ENCODE measurements at places on chromosomes 6 and 20.

- no peak for DNase-seq
Measured at GRCh38 chr6:71290611-71291010, 2.0 kb downstream of the OGFRL1 start.

- DNase-seq, result no peak
Measured at GRCh38 chr6:37931066-37931465, 111.5 kb downstream of the ZFAND3 start.

GRCh38 chr20:61950641-61951071 is 115.0 kb downstream of the TAF4 start:
- no peak for DNase-seq

DNA sequence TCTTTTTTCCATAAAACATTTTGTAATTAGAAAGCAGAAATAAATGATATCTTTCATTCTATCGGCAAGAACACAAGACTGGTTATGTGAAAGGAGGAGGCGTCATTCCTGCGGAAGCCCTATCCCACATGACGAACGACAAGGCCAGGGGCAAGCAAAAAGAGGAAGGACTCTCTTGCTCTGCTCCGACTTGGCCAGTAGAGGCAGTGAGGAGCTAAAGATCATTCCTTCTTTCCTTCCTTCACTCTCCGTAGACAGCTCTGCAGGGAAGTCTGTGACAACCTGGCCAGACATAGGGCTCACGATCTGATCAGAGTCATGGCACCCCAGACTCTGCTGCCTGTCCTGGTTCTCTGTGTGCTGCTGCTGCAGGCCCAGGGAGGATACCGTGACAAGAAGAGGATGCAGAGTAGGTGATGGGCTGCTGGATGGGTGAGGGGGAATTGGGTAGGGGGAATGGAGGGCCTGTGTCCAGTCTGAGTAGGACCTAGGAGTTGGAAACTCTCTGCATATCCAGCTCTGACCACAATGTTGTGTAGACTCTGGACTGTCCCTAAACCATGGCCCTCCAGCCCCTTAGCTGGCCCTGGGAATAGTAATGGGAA is at the start of gene WFDC10A:
TSS of gene WFDC10A (plus strand) at position 244 of the 605 bp plus-strand sequence. CDS start at position 319, 75 bp downstream.
- DNase-seq, result no peak

DNA sequence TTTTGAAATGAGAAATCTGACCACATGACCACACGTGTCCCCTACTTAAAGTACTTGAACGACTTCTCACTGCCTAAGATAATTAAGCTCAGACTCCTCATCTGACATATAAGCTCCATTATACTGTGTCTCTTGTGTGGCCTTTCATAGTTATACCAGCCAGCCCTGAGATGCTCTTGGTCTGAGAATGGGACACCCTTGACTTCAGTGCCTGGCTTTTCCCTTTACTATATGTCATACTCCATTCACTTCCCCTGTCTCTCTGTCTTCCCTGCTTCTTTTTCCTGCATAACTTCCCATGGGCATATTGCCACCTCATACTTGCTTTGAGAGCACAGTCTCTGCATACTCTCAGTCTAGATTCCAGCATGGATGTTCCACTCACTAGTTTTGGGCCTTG is 53.4 kb upstream of the TINAG start:
- DNase-seq, result no peak

DNA sequence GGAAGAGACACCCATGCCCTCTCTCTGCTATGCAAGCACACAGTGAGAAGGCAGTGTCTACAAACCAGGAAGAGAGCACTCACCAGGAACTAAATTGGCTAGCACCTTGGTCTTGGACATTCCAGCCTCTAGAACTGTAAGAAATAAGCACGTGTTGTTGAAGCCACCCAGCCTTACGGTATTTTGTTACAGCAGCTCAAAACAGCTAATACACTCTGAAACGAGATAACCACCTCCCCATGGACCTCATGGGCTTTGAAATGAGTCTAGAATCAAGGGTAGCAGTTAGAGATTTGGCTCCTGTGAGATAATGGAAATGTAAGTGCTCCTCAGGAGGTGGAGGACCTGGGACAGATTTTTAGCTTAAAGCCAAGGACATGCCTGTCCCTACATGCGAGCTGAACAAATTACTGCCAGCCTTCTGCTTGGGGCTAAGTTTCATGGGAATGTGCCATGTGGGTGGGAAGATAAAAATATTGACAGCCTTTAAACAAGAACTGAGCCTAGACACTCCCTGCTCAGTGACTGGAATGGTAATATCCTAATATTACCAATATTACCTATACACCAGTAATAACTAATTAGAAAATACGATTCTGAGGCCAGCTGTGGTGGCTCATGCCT is 3.9 kb upstream of the ZNF318 start:
- DNase-seq, result no peak

DNA sequence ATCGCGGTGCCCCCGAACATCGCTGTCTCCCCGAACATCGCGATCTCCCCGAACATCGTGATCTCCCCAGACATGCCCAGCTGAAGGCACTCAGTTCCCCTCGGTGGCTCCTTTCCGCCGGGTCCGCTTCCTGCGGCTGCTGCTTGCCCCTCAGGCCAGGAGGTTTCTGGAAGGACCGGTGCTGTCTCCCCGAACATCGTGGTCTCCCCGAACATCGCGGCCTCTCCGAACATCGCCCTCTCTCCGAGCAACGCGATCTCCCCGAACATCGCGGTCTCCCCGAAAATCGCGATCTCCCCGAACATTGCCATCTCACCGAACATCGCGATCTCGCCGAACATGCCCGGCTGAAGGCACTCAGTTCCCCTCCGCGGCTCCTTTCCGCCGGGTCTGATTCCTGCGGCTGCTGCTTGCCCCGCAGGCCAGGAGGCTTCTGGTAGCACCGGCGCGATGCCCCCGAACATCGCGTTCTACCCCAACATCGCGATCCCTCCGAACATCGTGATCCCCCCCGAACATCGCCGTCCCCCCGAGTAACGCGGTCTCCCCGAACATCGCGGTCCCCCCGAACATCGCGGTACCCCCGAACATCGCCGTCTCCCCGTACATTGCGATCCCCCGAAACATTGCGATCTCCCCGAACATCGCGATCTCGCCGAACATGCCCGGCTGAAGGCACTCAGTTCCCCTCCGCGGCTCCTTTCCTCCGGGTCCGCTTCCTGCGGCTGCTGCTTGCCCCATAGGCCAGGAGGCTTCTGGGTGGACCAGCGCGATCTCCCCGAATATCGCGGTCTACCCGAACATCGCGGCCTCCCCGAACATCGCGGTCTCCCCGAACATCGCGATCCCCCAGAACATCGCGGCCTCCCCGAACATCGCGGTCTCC is 808 bp downstream of the ULBP1 start:
- DNase-seq, result no peak

- no peak for DNase-seq
Measured at GRCh38 chr20:24389686-24390085, 79.7 kb upstream of the SYNDIG1 start.

GRCh38 chr6:148973538-148974208 is 226.8 kb downstream of the UST start:
- DNase-seq, result no peak

- no peak for DNase-seq
Measured at GRCh38 chr6:88167352-88167937, 1.3 kb upstream of the CNR1 start.

DNA sequence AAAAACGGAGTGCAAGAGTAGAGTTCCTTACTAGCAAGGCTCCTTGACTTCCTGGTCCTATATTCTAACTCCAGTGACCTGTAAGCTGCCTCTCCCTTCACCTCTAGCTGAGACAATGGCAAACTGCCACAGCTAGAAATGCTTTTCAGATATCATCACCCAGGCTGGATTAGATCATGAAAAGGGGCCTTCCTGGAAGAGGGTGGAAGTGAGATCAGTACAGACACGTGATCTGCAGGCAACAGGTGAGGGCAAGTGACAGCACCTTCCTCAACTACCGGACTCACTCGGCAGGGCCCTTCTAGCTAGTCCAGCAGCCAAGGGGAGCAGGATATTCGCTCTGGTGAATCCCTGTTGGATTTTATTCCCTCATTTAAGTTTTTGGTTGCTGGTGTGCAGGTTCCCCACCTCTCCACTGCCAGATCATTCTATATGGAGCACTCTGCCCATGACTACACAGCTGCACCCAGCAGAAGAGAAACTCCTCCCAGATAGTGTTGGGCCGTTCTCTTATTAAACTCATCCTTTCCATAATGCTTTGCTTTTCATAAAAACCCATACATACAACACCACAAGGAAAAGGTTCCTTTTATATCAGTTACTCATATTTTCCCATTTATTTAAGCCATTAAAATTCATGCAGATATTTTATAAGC is 26.4 kb upstream of the FAM83C start:
- no peak for DNase-seq

DNA sequence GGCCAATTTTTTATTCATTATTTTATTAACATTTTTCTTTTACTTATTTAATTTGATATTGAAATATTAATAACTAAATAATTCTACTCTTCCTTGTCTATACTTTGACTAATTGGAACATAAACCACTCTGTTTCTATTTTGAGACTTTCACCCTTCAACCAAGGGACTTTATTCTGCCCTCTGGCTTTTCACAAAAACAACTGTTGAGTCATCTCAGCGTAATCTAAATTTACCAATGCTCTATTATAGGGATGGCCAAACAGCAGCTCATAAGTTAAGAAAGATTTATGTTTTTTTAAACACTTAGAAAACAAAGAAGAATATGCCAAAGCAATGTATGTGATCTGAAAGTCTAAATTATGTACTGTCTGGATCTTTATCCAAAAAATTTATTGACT is 46.7 kb downstream of the DOP1A start:
- DNase-seq, result no peak
